Mucosa of gallbladder (tissue), 1 donor: ENCODE measurements at places on chromosomes 5 and 9. TPM values are rescaled to one million over a fixed set of nuclear protein-coding genes. Genes with fewer than 3 reads are reported as not detected.

The PCDHGA12 gene
- 10.2 TPM for total RNA-seq

The FGF10 gene
- total RNA-seq = 3.5 TPM

The FAM163B gene
- 0.81 TPM for total RNA-seq

The DND1 gene
- total RNA-seq = 2.5 TPM

The SLC4A9 gene
- total RNA-seq = 0.86 TPM

The WNK2 gene
- 37.2 TPM for total RNA-seq

The PCDHA10 gene
- total RNA-seq = 2.9 TPM

The KIF24 gene
- total RNA-seq = 1.9 TPM

The SLC2A6 gene
- 18.4 TPM for total RNA-seq

The FBP2 gene
- not detected for total RNA-seq

GRCh38 chr5:147819261-147819770, 12.2 kb downstream of the SPINK1 start:
- DNase-seq = no peak

DNA sequence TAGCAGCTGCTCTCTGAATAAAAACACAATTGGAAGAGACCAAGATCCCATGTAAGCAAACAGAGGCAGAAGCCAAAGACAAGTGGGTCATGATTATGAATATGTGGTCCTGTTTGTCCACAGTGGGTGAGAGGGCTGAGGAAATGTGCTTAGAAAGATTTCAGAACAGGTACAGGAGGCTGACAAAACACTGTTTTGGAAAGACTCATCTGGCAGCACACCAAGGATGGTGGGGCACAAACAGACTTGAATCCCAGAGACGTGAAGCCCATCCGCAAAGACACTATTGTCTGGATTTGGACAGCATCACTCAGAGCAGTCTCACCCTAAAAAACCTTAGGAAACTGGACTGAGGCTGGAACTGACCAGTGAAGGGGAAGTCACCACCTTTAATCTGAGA, 85.0 kb downstream of the ADRB2 start:
- DNase-seq = no peak

- peak; percentile 47 for DNase-seq
These were observed 139.8 kb downstream of the SLIT3 start for GRCh38 chr5:169161022-169161680.

DNA sequence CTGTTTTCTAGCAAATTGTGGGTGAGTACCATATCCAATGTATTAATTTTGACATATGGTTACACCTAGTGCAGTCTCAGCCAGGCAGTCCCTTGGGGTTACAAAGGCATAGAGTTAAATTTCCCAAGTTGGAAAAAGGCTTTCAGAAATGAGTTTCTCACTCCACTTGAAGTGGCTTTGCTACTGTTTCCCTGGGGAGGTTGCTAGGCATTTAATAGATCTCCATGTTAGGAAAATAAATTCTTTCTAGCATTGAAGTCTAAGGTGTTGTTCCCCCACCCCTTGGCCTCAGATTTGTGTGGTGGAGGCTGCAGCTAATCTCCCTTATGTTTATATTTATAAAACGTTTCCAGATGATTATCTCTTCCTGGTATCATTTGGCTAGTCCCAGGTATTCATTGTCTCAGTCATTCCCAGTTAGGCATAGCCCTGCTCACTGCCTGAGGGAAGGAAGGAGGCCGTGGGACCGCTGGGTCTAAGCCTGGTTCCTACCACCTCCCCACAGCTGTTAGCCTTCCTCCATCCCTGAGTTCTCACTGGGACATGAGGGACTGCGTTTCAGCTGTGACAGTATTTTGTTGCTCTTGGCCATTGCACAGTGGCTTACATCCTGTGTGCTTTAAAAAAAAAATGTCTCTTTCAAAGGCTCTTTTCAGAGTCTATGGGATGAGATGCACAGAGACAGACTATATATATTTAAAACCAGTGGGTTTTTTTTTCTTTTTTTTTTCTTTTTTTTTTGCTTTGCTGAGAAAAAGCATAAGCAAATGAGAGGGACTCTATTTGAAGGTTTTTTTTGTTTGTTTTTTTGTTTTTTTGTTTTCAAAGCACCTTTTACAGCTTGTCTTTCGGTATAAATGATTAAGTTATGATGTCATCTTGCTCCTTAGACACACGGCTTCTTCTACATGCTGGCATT, 121.5 kb downstream of the MAST4 start:
- DNase-seq = no peak

DNA sequence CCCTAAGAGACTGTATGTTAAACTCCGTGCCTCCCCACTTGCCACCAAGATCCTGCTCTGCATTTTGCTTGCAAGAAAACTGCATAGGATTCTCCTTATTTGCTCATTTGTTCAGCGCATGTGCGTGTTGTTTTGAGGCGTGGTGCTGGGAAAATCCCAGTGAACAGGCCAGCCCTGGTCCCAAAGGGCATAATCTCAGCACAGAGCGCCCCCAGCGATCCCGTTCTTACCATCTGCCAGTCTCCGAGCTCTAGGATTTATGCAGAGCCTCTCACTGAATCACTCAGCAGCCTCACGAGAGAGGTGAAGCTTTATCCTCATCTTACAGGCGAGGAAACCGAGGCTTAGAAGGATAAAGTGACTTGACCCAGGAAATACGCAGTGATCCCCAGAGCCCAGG, 11.5 kb downstream of the PRRX2 start:
- DNase-seq = no peak

DNA sequence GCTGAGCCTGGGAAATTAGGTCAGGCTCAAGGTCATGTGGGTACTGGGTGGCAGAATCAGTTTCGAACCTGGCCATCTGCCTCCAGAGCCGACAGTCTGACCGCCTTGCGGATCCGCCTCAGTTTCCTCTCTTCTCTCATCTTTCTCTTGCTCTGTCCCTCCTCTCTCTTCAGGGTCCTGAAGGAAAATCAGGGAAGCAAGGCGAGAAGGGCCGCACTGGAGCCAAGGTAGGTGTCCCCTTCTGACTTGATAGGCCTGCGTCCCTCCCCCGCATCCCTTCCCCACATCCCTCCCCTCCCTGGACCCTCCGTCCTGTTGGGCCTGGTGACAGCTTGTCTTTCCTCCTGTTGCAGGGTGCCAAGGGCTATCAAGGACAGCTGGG, 40.8 kb upstream of the ORM1 start:
- DNase-seq = no peak

DNA sequence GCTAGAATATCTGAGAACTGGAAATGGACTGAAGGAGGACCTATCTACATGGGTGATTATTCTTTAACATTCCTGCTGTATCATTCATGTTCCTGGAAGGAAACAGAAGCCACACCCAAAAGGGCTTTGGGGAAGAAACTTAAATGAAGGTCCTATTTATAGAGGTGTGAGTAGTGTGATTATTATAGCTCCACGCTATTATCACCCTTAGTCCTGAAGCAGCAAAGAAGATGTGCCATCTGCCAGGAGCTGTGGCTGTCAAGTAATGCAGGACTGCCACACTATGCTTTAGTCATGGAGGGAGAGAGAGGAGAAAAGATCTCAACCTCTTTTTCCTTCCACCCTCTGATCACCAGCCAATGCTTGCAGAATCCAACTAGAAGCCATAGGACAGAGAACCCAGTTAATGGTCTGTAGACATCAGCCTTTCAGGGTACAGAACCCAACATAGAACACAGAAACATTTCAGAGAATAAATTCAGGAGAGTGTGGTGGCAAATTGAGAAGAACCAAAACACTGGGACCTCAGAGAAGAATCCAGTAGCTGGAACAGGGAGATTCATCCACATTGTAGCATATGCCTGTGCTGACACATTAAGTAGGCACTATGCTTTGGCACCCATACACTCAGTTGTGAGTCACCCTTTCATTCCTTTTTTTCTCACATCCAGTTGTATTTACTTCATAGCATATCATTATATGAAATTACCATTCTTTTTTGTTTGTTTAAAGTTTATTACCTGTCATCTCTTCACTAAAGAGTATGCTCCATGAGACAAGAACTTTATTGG, 21.0 kb upstream of the RNF180 start:
- no peak for DNase-seq

DNA sequence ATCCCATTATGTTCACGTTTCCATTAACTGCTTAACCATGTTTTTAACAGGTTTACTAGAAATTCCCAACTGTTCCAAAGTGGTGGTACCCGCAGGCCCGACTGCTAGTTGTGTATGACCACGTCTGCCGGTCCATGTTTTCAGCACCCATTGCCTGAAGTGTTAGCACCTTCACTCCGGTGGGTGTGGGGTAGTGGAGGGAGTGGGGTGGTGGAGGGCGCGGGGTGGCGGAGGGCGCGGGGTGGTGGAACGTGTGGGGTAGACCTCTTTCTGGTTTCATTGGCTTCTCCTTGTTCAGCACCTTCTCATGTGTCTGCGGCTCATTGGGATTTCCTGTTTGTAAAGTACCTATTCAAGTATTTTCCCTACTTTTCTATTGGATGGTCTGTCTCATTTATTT, 37.7 kb downstream of the TPPP start:
- peak; percentile 3 for DNase-seq

DNA sequence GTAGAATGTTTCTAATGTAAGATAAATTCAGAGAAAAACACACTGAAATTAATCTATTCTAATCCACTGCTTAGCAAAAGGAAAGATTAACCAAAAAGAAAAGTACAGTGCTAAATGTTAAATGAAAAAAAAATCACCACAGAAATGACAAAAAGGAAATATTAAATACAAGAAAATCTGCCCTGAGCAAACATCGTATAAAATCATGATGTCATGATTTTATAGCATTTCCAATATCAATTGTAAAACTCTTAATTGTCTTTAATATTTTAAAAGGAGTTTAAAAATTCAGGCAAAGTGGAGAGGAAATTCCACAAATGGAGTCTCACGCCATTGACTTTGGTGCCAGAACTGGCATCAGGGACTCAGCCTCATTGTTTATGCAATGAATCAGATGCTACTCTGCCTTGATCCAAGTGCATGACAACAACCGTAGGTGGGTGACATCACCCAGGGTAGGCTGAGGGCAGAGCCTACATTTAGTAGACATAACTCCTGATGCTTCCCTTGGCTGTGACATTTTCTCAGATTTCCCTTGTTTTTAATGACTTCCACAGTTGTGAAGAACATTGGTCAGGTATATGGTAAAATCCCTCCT, 696.8 kb downstream of the SEMA5A start:
- no peak for DNase-seq

- DNase-seq = no peak
These were observed 147.8 kb downstream of the TTLL11 start for GRCh38 chr9:121945281-121945680.

DNA sequence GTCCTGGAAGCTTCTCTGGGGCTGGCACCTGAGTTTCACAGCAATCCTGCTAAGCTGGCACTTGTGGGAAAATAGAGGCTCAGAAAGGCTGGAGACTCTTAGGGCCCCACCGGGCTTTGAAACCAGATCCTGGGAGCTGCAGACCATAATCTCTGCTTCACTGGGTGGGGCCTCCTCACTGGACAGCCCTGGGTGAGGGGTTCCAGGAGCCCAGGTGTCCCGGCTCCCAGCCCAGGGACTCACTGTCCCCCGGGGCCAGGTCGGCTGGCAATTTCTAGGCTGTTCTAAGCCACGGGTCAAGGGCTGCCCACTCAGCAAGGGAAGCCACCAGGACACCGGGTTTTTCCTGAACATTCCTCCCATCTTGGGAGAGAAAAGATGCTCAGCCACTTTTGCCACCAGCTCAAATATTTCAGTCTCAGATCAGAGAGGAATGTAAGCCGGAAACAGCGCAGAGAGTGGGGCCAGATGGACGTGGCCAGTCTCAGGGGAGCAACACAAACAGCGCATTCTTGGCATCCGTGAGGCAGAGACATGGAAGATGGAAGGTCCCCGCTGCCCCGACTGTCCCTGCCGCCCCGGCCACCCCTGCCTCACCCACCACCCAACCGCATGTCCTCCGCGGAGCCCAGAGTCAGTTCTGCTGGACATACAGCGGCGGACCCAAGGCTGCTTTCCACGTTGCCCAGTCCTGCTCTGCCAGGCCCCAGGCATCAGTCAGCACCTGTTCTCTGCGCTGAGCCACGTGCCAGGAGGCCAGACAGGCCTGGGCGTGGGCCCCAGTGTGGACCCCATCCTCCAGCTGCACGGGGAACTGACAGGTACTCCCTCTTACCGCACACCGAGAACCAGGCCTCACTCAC, 72.6 kb downstream of the VAV2 start:
- no peak for DNase-seq

- DNase-seq = no peak
These were observed 26.2 kb upstream of the RICTOR start for GRCh38 chr5:39100301-39100850.

- no peak for DNase-seq
These were observed 958 bp upstream of the LCN8 start for GRCh38 chr9:136759001-136759400.

DNA sequence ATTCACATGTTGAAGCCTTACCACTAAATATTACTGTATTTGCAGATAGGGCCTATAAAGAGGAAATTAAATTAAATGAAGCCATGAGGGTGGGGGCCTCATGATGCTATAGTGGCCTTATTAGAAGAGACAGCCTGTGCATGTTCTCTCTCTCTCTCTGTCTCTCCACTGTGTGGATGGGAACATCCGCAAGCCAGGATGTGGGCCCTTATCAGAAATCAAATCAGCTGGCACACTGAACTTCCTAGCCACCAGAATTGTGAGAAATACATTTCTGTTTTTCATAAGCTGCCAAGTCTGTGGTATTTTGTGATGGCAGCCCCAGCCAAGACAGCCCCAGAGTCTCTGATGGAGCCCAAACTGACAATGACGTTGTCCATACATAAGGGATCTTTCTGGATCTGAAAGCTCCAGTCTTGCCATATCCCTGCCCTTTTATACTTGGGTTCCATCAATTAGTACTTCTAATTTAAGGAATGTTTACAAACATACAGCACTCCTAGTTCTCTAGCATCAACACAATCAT, 300.5 kb upstream of the ATP10B start:
- DNase-seq = no peak

- DNase-seq = no peak
These were observed 57.9 kb downstream of the TGFBR1 start for GRCh38 chr9:99162759-99163364.

- peak; percentile 74 for DNase-seq
These were observed 91.8 kb downstream of the PDE6A start for GRCh38 chr5:149852641-149853330.
